ENCODE measurements at places on chromosomes 6 and 20. TPM values are rescaled to one million over a fixed set of nuclear protein-coding genes. Genes with fewer than 3 reads are reported as not detected.

DNA sequence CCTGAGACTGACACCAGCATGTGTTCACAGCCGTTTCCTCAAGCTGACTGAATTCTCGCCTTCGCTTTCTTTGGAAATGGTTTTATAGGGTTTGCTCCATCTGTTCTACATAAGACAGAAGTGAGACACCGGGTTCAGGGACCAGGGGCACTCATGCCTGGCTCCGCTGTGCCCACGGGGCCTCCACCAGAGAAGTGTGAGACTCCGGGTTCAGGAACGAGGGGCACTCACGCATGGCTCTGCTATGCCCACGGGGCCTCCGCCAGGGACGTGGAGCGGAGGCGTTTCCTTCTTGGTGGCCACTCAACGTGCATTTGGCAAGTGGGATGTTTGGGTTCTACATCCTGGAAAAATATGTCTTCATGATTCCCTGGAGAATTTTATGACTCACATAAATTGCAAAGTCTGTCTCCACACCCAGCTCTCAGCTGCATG lies 106.6 kb downstream of the RNASET2 start:
- peak; percentile 72 for DNase-seq

The PLN gene
- 294 TPM for total RNA-seq

GRCh38 chr6:108575905-108576494 lies 15.3 kb downstream of the FOXO3 start:
- DNase-seq, result no peak

The XKR7 gene
- not detected for total RNA-seq

DNA sequence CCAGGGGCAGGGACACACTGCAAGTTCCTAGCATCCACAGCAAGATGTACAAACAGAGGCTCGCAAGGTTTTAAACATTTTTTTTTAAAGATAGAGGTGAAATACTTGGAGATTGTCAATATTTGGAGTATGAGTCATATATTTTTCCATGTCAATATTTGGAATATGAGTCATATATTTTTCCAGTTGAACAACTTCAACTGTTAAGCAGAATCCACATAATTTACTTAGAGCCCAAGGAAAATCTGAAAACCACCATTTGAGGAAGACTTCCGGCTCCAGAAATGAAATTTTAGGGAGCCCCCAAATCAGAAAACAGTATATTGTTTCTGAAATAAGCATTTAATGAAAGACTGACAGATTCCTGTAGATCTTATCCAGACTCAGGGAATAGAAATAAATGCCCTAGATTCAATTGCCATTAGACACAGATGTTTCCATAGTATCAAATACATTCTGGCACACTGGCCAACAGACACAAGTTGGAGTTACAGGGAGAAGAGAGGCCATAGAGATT lies 51.6 kb upstream of the FAM184A start:
- DNase-seq, result no peak

DNA sequence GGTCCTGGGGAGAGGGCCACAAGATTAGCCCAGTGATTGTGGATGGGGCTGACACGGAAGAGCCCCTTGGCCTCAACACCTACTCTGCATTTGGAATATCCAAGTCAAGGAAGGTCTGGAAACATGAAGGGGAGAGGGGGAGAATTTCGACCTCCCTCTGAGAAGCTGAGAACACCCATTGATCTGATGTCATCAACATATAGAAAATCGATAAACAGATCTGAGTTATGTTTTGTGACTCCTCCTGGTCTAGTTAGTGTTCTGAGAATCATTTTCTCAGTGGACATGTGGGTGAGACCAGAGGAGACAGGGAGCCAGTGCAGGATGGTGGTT lies 108.0 kb downstream of the SLC22A3 start:
- no peak for DNase-seq

- no peak for DNase-seq
Measured at GRCh38 chr6:170011204-170012036, 260.0 kb downstream of the ERMARD start.

DNA sequence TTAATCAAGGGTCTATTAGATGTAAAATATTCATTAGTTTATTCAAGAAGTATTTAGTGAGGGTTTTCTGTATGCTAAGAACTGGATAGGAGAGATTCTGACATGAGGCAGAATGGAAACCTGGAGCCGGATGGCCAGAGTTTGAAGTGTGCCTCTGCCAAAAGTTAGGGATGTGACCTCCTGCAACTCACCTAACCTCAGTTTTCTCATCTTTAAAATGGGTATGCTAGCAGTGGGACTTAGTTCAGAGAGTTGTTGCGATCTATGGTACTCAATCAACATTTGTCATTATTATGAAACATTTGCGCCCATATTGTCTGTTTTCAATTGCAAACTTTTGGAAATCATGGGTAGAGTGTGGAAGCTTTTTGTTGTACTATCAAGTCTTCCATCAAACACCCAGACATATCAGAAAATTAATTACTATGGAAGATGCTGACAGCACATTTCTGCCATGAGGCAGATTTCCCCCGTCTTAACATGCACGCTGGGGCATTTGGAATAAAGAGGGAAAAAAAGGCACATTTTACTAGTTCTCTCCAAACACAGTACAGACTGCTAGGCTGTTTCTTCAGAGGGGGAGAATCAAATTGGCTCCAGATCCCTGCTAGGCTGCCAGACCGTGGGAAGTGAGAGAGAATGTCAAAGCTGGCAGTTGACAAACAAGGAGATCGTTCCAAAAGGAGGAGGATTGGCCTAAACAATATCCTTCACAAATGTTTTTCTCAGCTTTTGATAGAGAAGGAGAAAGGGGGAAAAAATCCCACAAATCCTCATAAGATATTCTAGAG lies 205.3 kb upstream of the TSHZ2 start:
- no peak for DNase-seq

- no peak for DNase-seq
Measured at GRCh38 chr6:106446287-106446885, 85.9 kb downstream of the CRYBG1 start.

- DNase-seq, result no peak
Measured at GRCh38 chr6:14965424-14966075, 280.3 kb upstream of the JARID2 start.

DNA sequence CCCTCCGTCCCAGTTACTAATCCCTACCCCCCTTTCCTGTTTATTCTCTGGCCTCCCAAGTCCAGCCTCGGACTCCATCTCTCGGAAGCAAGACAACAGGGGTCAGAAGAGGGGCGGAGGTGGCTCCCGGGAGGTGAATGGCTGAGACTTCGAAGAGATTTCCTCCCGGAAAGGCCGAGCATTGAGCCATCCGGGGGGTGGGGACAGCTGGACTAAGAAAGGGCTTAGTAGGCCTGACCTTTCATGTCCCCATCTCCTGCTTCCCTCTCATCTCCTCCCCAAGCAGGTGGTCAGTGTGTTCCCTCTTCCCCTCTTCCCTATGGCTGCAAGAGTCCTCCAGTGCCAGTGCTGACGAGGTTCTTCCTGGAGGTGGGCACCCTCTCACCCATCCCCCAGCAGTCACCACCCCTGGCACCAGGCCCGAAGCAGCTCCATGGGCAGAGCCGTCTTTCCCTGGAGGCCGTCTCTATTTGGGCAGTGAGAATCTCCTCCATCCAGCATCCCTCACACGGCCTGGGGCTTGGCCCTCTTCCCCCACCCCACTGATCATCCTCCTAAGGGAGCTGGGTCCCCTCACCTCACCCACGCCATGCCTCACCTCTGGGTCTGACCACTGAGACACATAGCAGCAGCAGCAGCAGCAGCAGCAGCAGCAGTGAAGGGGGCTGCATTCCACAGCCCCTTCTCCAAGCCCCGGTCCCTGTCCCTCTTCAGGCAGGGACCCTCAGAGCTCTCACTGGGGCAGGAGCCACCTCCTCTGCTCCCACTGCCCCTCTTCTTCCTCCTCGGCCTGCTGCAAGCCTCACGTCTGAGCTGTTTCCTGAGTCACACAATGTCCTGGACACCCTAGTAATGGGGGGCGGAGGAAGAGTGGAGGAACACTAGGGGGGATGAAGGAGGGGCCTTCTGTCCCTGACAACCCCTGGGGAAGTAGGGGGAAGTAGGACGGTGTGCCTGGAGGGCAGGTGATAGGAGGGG lies at the start of gene NOTCH4:
NOTCH4 (minus strand) TSS at position 810 of the 978 bp plus-strand sequence; CDS start at position 671, 139 bp downstream.
- no peak for DNase-seq

The SMIM13 gene
- 9.3 TPM for total RNA-seq

- no peak for DNase-seq
Measured at GRCh38 chr6:48139818-48140614, 29.0 kb upstream of the PTCHD4 start.

- DNase-seq, result no peak
Measured at GRCh38 chr20:399182-399707, 8.9 kb upstream of the RBCK1 start.

The OPN5 gene
- total RNA-seq, result not detected

- DNase-seq, result no peak
Measured at GRCh38 chr6:8941577-8941976, 506.2 kb upstream of the SLC35B3 start.

GRCh38 chr6:166439366-166440091 lies 56.8 kb upstream of the MPC1 start:
- DNase-seq, result no peak

The ISM1 gene
- total RNA-seq, result 1.8 TPM

- DNase-seq, result no peak
Measured at GRCh38 chr6:5751525-5752390, 255.0 kb downstream of the NRN1 start.

GRCh38 chr20:750801-751200 lies 17.5 kb downstream of the SLC52A3 start:
- DNase-seq, result no peak

DNA sequence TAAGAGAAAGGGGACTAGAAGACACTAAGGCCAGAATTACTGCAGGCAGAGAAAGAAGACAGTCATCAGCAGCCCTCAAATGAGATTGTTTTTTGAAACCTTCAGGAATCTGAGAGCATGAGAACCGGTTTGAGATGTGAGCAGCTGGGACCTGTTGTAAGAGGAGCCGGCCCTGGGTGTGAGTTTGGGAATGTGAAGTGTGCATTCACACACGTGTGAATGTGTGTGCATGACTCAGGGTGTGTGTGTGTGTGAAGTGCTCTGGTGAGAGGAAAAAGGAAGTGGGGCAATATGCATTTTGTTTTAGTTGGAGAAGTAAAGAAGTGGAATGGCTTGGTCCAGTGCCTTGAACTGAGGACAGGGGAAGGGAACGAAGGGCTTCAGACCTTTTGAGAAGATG lies 4.3 kb downstream of the SCUBE3 start:
- DNase-seq, result no peak

The CST3 gene
- total RNA-seq, result 1,253 TPM

The SFT2D1 gene
- 34.9 TPM for total RNA-seq

GRCh38 chr6:55569638-55570037 lies 9.4 kb downstream of the HMGCLL1 start:
- DNase-seq, result no peak

DNA sequence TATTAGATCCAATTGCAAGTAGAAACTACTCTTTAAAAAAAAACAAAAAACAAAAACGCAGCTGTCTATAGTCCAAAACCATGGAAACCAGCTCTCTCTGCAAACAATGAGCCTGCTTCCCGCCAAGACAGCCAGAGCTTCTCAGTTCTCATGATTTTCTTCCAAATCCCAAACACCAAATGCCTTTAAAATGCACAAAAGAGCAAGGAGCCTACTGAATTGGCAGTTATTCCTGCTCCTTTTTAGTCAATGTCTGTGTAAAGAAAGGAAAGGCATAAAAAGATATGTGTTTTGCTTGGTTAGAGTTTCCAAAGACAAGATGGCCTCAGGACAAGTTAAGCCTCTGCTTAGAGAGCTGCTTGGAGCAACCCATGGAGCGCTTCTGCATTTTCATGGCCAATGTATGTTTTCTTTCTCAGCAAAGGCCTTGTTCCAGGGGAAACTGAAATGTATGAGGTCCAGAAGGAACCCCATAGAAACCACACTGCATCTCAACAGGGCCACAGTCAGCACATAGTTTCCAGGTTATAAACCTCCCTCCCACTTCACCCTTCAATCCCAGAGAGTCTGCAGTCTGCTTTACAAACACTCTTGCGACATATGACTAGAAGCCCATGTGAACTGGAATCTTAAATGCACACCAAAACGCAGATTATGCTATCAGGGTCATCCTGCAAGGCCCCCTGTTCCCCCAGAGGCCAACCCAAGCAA lies 209.3 kb upstream of the TAB2 start:
- DNase-seq, result no peak

The CBLN4 gene
- not detected for total RNA-seq

The GRIK2 gene
- total RNA-seq, result 0.46 TPM

DNA sequence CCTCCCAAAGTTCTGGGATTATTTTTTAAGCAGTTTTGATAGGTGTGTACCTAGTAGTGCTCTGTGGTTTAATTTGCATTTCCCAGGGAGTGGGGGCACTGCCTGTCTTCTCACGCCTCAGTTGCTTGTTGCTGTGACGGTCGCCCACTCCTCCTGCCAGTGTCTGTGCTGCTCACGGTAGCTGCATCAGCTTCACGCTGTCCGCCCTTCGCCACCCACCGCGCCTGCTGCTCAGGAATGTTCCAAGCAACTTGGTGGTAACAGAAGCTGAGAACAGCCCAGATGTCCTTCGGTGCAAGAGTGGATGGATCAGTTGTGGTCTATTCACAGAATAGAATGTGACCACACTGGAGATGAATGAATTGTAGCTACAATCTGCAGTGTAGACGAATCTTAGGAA lies 22.9 kb downstream of the DNAJC5 start:
- no peak for DNase-seq

Measured in esophagus muscularis mucosa (tissue), 4 donors.